ENCODE measurements at places on chromosomes 7 and 10.

GRCh38 chr10:16884497-16884896, 67.3 kb upstream of the RSU1 start:
- no peak for DNase-seq

DNA sequence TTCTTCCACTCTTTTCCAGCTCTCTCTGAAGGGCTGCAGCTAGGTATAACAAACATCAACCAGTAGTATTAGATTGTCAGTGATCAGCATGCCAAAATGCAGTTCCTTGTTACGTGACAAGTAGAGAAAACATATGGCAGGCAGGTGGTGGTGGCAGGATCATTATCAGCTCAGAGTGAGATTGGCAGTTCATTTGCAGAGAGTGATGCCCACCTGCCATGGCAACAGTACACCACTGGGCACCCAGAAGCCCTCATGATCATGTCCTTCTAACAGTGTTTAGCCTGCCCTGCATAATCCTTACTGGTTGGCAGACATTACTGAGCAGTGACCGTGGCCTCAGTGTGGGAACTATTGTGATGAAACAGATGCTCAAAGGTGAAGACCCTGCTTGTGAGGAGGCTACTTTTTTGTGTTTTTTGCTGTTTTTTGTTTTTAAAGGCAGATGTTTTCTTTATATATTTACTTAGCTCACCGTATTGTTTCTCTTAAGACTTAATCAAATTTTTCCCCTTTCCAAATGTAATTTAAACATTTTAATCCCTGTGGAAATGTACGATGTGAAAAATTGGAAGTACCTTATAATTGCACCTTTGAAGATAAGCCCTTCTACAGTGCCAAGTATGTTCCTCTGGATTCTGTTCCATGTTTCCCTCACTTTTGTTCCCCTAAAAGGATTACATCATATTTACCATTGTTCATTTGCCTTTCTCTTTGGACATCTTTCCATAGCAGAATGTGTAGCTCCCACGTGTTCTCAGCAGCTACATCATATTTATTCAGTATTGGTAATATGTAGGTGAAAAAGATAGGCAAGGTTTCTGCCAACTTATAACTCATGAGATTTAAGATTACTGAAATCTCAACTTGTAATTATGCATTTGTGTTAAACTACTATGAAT, 179.6 kb downstream of the SND1 start:
- DNase-seq: no peak

GRCh38 chr10:114681542-114681941, 23.5 kb upstream of the ABLIM1 start:
- no peak for DNase-seq

GRCh38 chr10:84826704-84827103, 498.3 kb downstream of the CCSER2 start:
- no peak for DNase-seq

DNA sequence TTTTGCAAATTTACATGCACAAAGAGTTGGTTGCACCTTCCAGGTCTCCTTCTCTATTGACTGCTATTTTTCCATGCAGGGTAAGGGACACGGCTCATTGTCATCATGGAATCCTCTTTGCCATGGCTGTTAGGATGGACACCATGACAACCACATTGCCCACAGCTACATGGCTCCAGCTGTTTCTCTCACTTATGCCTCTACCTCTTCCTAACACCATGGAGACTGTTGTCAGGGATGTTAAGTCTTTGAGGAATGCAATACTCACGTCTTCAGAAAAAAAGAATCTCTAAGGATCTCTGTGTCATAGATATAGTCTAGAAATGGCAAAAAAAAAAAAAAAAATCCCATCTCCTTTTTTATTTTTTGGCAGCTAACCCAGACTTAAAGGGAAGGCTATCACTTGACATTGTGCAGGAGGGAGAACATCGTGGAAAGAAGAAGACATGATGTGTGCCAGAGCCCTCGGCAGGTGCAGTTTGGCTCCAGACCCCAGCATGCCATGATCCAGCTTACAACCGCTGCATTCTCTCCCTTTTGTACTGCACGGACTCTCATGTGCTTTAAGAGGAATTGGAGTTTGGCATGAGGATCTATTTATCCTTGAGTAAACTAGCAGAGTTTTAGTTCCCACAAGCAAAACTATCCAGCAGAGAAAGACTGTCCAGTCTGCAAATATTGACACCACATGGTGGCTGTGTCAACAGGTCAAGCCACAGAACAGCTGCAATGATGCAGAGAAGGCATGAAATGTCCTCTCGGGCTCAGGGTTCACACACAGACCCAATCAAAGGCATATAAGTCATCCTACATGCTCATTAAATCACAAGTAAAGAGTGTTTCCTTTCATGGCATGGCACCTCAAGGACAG, 70.8 kb downstream of the FRMD4A start:
- DNase-seq: no peak

DNA sequence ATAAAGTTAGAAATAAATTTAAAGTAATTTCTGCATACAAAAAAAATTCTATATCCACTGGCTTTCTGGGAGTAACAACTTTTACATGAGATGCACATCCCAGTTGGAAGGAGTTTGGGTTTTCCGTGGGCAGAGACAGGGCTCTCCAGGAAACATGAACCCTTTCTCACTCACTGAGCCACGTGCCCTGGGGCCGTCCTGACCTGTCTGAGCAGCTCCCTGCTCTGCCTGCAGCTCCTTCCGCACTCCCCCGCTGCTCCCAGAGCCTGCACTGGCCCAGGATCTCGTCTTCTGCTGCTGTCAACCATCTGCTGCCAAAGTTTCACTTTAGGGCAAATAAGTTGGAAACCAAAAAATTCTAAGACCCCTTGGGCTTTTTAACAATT, 169.1 kb downstream of the DIP2C start:
- no peak for DNase-seq

DNA sequence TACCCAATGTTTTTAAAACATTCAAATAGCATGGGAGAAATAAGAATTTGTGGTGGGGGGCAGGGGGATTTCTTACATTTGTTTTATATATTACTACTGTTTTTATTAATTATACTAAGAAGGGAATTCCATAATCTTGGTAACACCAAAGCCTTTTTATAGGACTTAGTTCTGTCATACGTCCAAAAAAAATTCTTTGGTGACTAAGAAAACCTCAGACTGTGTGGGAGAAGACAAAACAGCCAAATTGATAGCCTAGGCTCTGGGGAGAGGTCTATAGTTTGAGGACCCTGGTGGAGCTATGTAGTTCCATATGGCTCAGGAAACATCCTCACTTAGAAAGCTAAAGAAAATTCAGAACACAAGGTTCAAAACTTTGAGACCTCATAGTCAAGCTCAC, 23.4 kb downstream of the ACSM6 start:
- DNase-seq: no peak

GRCh38 chr7:29881724-29882123, 75.4 kb downstream of the WIPF3 start:
- no peak for DNase-seq

DNA sequence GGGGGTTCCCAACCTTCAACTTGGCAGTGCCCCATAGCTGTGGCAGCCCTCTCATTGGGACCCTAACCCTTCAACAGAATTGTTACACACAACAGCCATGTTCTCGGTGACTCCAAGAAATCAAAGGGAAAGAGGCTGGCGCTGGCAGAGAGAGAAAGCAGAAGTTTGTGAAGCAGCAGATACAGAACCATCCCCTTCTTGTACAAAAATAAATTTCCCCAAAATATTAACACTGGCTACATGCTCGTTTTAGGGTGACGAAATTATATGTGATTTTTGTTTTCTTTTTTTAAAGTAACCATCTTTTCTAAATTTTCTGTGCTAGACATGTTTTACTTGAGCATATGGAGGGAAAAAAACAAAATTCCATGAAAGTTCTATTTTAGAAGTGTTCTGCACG, 45.2 kb upstream of the SAMD8 start:
- DNase-seq: no peak

DNA sequence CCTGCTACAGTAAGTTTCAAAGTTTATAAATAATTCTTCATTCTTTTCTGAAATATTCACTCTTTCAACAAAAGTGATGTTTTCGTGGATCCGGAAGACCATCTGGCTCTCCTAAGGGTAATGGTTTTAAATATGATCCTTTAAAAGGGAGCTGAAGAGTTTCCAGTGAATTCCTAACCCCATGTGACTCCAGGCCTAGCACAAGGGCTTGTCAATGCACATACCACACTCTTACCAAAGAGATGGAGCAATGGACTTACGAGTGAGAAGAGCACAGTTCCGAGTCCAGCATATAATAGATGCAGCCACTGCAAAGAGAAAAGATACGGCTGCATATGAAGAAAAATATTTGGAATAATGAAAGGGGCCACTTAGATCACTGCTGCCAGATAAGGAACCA, 32.1 kb upstream of the GATAD1 start:
- no peak for DNase-seq

GRCh38 chr7:15087771-15088170, 185.2 kb upstream of the DGKB start:
- no peak for DNase-seq

DNA sequence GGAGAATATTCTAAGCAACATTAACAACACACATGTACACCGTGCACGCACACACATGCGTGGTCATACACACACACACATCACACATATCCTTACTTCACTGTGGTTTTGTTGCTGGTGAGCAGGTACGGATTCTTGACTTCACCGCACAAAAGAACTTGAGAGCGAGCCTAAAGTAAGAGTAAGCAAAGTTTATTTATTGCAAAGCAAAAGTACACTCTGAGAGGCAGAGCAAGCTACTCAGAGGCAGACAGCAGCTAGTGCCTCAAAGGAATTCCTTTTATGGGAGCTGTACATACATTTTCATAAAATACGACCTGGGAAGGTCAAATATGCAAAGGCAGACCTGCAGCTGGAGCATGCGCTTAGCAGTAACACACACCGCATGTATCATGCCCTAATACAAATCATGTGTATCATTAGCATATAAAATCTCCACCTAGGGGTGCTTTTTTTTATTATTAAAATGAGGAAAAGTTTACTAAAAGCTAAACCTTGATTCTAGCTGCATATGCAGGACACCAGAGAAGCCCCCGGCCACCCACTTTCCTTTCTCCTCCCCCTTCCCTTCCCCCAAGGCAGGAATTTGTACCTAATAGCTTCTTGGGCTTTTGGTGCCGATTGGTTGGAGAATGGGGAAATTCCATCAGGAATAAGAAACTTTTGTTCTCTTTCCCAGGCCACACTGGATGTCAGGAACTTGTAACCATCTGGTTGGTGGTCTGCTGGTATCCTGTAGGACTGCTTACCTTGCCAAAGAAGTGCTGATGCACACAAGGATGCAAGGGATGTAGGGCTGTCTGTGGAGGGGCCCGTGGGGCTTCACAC, 16.5 kb upstream of the GPR37 start:
- DNase-seq: no peak

GRCh38 chr10:72417971-72418370, 63.3 kb upstream of the DNAJB12 start:
- no peak for DNase-seq

DNA sequence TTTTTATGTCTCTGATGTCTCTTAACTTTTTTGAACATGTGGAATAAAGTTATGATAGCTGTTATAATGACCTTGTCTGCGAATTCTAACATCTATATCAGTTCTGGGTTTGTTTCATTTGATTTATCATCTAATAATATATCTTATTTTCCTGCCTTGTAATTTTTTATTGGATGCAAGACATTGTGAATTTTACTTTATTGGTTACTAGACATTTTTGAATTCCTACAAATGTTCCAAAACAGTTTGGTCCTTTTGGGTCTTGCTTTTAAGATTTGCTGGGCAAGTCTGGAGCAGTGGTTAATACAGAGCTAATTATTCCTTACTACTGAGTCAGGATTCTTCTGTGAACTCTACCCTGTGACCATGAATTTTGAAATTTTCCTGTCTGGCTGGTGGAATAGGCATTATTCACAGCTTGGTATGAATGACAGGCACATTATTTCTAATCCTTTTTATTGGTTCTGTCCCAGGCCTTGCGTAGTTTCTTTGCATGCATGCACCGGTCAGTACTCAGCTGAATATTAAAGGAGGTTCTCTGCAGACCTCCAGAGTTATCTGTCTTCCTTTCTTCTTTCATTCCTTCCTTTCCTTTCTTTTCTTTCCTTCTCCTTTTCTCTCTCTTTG, 9.0 kb downstream of the CUTC start:
- DNase-seq: no peak

- DNase-seq: no peak
These were observed 357.1 kb downstream of the PRPF18 start for GRCh38 chr10:13943735-13944398.

- DNase-seq: peak; percentile 3
These were observed 666 bp downstream of the SMKR1 start for GRCh38 chr7:129502708-129503685.

- DNase-seq: no peak
These were observed 252.9 kb downstream of the DNAJB6 start for GRCh38 chr7:157589680-157590079.

- peak; percentile 57 for DNase-seq
These were observed 1.2 kb downstream of the COL26A1 start for GRCh38 chr7:101363734-101364374.

- no peak for DNase-seq
These were observed 16.1 kb upstream of the CDK14 start for GRCh38 chr7:90580051-90580450.
